ENCODE measurements at places on chromosomes 12 and 14. TPM values are rescaled to one million over a fixed set of nuclear protein-coding genes. Genes with fewer than 3 reads are reported as not detected.

The TSPAN9 gene
- 65.0 TPM for total RNA-seq

The FITM1 gene
- not detected for total RNA-seq

- no peak for DNase-seq
These were observed 139.6 kb downstream of the PIWIL1 start for GRCh38 chr12:130477266-130477665.

- no peak for DNase-seq
These were observed 181.7 kb downstream of the ADAMTS20 start for GRCh38 chr12:43370263-43370662.

GRCh38 chr12:52575256-52575655 lies 1.6 kb upstream of the KRT74 start:
- DNase-seq: no peak

DNA sequence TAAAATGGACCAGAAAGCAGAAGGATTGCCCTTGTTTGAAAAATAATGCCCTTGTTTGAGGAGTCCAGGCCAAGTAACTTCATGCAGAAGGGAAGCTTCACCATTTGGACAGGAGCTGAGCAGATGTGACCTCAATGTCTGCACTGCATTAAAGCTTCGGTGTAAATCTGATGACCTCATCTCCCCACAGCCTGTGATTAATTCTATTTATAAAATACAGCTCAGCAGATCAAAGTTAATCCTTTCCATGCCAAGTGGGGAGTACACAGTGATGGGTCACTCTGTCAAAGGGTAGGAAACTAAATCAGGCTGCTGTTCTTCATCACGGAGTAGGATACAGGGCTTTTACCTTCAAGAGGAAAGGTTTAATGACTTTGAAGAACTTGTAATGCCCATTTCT lies 533.7 kb downstream of the RPS29 start:
- no peak for DNase-seq

DNA sequence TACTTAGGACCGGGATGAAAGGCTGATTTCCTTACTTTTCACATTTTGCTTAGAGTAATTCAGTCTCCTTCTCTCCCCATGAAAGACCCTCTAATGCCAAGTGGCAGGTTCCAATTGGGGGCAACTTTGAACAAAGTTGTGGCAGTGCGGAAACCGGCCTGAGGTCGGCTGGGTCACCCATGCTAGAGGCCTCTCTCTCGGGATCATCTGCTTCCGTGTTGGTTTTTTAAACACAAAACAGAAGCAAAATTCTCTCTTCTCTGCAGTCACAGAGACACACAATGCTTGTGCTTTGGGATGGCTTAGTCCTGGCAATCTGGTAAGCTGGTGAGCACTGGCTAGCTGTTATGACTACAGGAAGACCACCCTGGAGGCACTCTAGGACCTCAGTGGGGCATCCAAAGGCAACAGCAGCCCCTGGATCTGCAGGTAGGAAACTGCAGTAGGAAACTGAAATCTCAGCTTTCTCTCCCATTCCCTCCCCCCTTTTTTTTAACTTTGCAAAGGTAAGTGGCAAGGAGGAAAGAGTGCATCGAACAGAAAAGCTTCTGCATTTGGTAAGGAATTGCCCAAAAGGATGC lies 102.1 kb downstream of the BCL11B start:
- no peak for DNase-seq
